NCI-H226 (cell line): ENCODE measurements at places on chromosomes 4 and X.

DNA sequence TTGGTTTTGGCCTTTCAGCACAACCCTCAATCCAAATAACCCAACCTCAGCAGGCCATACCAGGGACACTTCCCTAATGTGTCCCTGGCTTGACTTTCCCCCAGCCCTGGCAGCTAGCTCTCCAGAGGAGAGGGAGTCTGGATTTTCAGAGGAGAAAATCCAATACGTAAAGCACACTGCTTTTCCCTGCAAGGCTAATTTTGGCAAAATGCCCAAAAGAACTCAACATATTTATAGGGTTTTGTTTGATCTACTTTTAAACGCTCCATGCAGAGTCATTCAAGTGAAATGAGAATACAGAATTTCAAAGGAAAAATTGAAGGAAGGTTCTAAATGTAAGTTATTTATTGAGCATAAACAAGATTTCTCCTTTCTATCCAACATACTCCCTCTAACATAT lies 167.2 kb downstream of the SH3KBP1 start:
- DNase-seq = no peak

DNA sequence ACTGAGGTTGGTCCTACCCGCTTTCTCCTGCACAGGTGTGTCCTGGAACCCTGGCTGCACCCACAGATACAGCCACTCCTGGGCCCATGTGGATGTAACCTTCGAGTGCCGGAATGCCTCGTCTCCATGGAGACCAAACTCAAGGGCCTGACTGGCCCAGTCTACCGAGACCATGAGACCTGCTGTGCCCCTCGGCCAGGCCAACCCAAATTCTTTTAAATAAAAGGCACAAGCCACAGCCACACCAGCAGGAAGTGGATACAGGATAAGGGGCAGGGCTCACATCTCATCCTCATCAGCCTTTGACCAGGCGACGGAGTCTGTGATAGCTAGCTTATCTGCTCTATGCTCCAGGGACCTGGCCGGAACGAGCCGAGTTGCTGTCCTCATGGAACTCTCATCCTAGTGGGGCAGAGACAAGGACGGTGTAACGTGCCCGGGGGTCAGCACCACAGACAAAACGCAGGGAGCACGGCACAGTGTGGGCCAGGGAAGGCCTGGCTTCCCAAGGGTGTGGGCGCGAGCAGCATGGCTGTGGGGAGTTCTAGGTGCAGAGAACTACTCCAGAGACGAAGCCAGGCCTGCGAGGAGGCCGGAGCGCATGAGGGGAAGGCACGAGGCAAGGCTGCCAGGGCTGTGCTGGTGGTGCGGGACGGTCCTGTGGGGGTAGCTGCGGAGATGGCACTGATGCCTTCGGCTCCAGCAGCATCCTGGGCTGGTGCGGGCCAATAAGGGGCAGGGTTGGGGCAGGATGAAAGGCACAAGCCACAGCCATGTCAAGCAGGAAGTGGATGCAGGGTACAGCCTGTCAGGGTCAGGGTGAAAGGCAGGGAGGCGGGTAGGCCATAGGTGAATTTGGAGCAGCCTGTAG lies 22.7 kb downstream of the NOP14 start:
- DNase-seq = no peak

GRCh38 chrX:141175786-141176185 lies 1.1 kb downstream of the LDOC1 start:
- no peak for DNase-seq

GRCh38 chr4:70313736-70314135 lies 21.0 kb upstream of the CABS1 start:
- DNase-seq = no peak

DNA sequence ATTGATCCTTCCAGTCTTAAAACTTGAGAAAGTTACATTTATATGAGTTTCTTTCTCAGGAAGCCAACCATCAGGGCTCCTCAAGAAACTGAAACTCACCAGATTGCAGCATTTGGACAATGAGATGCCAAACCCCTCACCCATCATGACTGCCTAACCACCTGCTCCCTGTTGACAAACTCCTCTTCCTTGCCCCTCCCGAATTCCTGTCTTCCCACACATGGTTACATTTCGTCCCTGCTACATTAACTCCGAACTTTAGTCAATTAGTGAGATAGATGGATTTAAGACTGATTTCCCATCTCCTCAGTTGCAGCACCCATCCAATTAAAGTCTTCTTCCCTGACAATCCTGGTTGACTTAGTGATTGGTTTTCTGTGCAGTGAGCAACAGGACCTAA lies 118.7 kb downstream of the ZNF330 start:
- no peak for DNase-seq

GRCh38 chr4:24315056-24315455 lies 269.3 kb downstream of the DHX15 start:
- peak; percentile 22 for DNase-seq
